Lung (tissue), 17 donors: ENCODE measurements at places on chromosomes 2 and 18. TPM values are rescaled to one million over a fixed set of nuclear protein-coding genes. Genes with fewer than 3 reads are reported as not detected.
A peak's percentile ranks its signal among the peaks of the same experiment; 100 is the strongest.

DNA sequence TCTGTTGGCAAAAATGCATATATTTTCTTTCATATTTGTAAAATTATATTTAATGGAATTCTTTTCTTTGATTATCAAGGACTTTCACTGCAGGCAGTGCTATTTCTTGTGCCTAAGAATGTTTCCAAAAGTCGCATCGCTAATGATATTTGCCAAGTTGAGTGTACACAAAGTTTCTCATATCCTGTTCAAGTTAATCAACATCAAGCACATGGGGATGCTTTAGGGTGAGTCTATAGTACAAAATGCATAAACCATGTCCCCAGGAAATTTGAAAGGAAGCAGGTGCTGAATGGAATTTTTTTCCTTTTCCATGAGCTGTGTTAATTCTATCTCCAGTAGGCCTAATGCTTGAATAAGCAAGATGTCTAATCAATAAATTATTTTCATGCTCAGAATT lies 129.7 kb downstream of the GALNT1 start:
- DNase-seq: no peak

DNA sequence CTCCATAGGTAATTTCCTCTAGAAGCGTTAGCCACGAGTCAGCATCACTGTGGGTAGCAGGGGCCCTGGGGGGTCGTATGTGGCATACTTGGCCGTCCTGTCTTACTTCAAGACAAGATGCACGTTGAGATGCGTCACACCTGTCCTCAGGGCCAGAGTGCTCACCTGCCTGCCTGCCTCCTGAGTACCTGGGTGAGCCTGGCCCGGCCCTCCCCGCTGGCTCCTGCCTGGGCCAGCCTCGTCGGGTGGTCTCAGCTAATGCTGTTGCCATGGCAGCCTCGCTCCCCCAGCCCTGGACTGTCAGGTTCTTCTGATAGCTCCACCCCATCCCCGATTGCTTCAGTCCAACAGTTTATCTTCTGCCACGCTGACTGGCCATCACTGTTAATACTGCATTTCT lies 232.4 kb downstream of the GBX2 start:
- no peak for DNase-seq

GRCh38 chr2:165847001-165847400 lies 53.0 kb upstream of the GALNT3 start:
- no peak for DNase-seq

DNA sequence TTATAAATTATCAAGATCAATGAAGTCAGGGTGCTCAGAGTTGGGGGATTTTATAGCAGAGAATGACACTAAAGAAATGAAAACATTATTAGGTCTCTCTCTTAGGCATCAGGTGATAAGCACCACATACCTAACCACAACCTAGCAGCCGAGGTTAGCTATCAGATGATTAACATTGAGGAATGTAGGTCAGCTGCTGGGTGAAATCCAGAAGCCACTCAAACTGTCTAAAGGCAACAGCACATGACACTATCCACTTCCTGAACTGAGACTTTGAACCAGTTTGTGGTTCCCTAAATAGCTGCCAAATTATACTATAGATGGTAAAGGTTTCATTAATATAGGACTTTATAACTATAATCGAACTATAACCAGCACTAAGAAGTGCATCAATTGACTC lies 4.7 kb downstream of the EPG5 start:
- no peak for DNase-seq

- peak; percentile 28 for DNase-seq
Measured at GRCh38 chr18:32081881-32082280, 9.8 kb upstream of the RNF138 start.

DNA sequence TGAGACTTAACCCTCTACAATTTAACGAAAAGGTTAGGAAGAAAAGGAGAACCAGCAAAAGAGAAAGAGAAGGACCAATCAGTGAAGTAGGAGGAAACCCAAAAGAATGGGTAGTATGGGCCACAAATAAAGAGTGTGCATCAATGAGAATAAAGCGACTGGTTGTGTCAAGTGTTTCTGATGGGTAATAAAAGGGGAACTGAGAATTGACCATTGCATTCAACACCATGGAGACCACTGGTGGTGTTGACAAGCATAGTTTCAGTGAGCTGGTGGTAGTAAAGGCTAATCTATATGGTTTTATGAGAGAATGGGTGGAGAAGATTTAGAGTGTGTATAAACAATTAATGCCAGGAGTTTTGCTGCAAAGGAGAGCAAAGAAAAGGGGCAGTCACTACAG lies 75.4 kb downstream of the CSRNP3 start:
- DNase-seq: no peak

DNA sequence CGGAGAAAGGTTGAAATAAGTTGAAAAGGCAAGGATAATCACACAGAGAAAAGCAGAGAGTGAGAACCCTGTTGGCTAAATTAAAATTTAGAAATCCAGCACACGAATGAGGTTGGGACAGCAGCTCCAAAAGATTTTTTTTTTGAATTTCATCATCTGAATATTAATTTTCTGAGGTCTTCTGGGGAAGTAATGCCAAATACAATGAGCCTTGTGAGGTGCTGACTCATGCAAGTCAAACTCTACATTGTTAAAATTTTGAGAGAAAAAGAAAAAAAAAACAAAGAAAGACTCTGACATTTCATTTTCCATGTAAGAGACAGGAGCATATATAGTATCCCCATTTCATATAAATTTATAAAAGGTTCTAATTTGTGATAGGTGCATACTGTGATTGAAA lies 614.2 kb upstream of the CDH2 start:
- DNase-seq: no peak

GRCh38 chr18:45839414-45840395 lies 14.2 kb downstream of the SIGLEC15 start:
- peak; percentile 45 for DNase-seq

DNA sequence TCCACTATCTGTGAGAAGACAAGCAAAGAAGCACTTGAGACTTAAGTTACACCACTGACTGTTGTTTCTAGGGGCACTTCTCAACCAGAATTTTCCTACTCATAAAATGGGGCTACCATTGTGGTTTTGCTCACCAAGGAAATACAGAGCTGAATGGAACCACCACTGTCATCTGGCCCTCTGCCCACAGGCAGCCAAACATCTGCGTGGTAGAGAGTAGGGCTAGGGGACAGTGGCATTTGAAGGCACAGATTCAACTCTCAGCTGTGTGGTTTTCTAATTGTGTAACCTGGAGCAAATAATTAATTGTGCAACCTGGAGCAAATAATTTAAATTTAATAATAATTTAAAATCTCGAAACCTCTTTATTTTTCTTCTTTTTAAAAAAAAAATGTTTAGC lies 79.6 kb downstream of the PDE11A start:
- no peak for DNase-seq

GRCh38 chr2:216714376-216714775 lies 19.0 kb upstream of the IGFBP5 start:
- DNase-seq: no peak

DNA sequence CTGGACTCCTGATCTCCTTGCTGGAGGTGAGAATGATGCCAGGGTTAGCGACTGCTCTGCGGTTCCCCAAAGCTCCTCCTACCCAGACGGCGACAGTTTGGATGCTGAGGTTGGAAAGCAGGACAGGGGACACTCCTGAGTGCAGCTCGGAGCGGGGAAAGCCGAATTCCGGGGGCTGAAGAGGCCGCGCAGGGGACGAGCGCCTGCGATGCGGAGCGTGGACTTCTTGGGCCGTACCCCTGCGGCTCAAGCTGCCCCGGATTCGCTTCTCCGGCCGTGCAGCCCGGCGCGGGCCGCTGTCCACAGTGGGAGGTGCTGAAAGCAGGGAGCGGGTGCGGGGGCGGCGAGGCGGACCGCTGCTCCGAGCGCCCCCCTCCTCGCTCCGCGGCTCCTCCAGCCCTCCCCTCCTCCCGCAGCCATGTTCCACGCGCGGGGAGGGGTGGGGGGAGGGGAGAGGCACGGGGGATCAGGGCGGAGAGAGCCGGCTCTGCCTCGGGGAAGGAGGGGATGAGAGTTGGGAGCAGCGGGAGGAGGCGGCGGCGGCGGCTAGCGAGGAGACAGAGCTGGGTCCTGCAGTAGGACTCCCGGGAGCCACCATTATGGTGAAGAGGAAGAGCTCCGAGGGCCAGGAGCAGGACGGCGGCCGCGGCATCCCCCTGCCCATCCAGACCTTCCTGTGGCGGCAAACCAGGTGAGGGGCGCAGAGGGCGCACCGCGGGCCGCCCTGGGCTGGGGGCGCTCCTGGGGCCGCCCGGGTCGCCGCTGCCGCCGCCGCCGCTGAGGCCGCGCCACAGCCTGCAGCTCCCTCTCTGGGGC lies at the start of gene UNC80:
TSS of gene UNC80 (plus strand) at position 359 of the 816 bp plus-strand sequence. CDS start at position 600, 241 bp downstream.
- peak; percentile 88 for DNase-seq

DNA sequence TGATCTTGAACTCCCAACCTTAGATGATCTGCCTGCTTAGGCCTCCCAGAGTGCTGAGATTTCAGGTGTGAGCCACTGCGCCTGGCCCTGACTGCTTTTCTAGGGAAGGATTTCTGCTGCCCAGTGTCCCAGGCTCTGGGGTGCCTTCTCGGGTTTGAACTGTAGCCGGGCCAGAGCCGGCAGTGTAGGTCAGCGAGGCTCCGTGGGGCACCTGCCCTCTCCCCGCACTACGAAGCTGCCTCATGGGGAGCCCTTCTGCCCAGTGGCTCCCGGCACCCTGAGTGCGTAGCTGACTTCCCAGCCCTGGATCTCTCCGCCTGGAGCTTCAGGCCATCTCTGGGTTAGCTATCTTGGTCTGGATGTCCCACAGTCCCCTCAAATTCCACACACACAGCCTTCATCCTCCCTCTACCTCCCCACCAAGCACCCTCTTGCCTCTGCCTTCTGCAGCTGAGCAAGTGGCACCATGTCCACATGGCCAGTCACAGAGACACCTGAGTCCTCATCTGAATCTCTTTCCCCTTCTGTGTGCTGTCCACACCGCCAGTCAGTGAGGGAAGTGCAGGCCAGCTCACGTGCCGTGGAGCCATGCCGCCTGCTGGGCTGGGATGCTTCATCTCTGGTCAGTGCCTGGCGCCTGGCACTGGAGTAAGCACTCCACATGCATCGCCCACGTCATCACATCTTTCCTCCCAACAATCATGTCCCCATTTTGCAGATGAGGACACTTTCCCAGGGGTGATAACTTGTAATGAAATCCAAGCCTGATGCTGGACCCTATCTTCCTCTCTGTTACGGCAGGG lies 69.2 kb downstream of the EDAR start:
- no peak for DNase-seq

- peak; percentile 67 for DNase-seq
Measured at GRCh38 chr2:72917138-72917876, at the start of gene EMX1. EMX1 (plus strand) TSS chr2:72917519; CDS start chr2:72917853, 334 bp downstream.

GRCh38 chr2:7704296-7704865 lies 787.2 kb downstream of the RNF144A start:
- DNase-seq: peak; percentile 31

- no peak for DNase-seq
Measured at GRCh38 chr2:6864231-6864754, 1.4 kb downstream of the CMPK2 start.

DNA sequence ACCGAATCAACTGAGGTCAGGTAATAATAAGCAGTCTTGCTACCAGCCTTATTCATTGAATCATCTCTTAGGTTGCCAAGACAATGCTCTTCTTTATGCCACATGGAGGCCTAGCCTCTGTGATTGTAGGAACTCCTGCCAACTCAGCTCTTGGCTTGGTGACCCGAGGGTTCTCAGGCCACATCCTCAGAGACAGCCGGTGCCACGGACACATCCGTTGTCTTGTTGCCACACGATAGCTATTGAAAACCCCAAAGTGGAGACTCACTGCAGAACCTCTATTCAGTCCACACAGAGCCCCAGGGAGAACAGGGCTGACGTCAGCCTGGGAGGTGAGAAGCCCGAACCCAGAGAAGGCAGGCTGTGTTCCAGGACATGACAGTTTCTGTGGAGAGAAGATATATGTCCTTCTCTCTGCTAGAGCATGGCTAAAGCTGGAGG lies 53.5 kb upstream of the TGFA start:
- DNase-seq: no peak

- DNase-seq: no peak
Measured at GRCh38 chr2:107359021-107359420, 467.7 kb upstream of the RGPD4 start.

DNA sequence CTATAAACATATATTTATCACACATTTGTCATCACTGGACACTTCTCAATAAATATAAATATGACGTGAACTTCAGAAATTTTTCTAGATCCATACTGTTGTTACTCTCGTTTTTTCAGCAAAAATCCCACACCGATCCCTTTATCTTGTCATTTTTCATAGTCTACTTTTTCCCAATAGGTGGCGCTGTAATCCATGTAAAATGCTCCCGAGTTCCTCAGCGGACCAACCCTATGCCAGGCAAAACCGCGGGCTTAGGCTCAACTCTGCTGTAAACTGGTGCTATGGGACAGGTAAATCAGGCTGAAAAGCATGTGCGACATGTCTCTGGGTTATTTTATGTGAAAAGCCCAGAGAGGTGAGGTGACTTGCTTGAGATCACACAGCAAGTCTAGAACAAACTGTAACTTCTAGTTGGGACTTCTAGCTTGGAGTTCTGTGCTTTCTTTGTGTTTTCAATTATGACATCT lies 104.0 kb downstream of the COBLL1 start:
- peak; percentile 56 for DNase-seq

DNA sequence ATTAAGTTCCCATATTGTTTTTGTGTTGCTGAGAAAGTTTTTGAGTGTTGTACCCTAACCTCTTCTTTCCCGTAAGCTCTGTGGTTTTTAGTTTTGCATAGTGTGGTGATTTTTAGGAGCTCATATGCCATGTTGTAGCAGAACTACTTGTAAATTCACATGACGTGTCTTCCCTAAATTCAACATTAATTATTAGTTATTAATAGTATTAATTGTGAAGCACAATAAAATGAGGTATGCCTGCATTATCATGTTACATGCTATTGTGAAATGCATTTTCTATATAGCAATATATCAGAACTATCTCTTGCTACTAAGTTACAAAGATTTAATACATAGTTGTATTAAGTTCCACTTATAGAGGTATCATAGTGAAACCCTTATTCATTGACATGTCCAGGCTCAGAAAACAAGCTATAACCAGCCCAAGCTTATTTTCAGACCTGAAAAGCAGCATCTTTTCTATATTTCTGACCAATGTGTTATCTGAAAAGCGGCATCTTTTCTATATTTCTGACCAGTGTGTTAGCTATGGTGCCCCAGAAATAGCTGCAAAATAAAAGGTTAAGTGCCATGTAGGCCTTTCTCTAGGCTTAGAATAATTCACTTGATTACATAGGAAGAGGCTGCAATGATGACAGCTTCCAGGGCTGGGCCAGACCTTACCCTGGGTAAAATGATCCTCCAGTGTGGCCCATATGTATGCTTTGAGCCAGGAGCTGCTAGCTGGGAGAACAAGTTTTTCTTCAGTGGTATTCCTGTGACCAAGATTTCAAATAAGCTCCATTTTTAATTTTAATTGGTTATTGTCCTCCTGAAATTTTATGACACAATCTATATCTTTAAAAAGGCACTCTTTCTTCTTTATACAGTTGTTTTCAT lies 21.6 kb downstream of the EPAS1 start:
- DNase-seq: no peak

- no peak for DNase-seq
Measured at GRCh38 chr2:136319651-136320050, 201.7 kb upstream of the CXCR4 start.

- DNase-seq: peak; percentile 57
Measured at GRCh38 chr18:29003194-29003593, 826.3 kb upstream of the CDH2 start.

GRCh38 chr2:145744541-145745386 lies 1224.8 kb upstream of the ZEB2 start:
- DNase-seq: no peak

The PTPRM gene
- 61.1 TPM for polyA plus RNA-seq

The NABP1 gene
- polyA plus RNA-seq: 66.3 TPM

The DCDC2C gene
- polyA plus RNA-seq: not detected

The CFAP210 gene
- 1.2 TPM for polyA plus RNA-seq

The NBAS gene
- polyA plus RNA-seq: 30.8 TPM

The CYP1B1 gene
- polyA plus RNA-seq: 29.3 TPM

The PPP1CB gene
- 85.7 TPM for polyA plus RNA-seq

The SERPINB10 gene
- polyA plus RNA-seq: 0.96 TPM

The ZBTB14 gene
- 6.1 TPM for polyA plus RNA-seq

The TUBA3D gene
- not detected for polyA plus RNA-seq
